Peyer's patch (tissue), 4 donors: ENCODE measurements at places on chromosomes 7 and 10.
A peak's percentile ranks its signal among the peaks of the same experiment; 100 is the strongest.

- DNase-seq, result no peak
These were observed 81.0 kb downstream of the TMEM270 start for GRCh38 chr7:73941836-73942551.

- no peak for DNase-seq
These were observed 37.7 kb downstream of the RABGEF1 start for GRCh38 chr7:66778201-66778600.

- peak; percentile 30 for DNase-seq
These were observed 31.7 kb upstream of the SYPL1 start for GRCh38 chr7:106143711-106144337.

- no peak for DNase-seq
These were observed 11.2 kb upstream of the CXCL12 start for GRCh38 chr10:44395902-44396670.

DNA sequence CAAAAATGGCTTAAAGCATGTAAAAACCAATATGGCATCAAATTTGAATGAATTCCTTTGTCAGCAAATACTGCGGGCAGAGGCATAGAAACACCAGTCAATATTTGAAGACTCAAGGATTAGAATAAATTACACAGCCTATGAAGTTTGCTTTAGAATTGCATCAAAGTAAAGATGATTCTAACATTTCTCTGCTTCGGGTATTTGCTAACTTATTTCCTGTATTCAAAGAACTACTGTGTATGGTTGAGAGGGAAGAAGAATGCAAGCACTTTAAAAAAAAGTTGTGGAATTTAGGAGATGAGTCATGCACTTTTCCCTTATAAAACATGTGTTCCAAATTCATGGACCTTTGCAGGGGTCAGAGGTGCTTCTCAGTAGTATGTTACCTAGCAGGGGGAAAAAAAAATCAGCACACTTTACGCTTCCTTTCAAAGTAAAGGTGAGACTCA, 90.1 kb downstream of the PIP4K2A start:
- no peak for DNase-seq

DNA sequence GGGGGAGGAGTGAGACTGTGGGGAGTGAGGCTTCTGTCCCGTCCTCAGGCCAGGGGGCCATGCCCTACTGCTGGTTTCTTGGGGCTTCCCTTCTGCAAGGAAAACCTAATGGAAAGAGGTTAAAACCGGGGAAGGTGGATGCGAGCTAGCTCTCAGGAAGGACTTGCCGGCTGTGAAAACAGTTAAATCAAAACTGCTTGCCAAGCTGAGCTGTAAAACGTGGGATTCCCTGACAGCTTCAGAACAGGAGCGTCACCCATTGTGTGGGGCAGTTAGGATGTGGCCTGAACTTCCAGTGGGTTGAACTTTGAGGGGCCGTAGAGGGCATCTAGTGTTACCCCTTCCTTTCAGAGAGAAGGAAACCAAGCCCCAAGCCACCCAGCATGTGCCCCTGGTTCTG, 13.1 kb downstream of the TSPAN15 start:
- no peak for DNase-seq

GRCh38 chr10:76297780-76298281, 866.4 kb downstream of the LRMDA start:
- no peak for DNase-seq

DNA sequence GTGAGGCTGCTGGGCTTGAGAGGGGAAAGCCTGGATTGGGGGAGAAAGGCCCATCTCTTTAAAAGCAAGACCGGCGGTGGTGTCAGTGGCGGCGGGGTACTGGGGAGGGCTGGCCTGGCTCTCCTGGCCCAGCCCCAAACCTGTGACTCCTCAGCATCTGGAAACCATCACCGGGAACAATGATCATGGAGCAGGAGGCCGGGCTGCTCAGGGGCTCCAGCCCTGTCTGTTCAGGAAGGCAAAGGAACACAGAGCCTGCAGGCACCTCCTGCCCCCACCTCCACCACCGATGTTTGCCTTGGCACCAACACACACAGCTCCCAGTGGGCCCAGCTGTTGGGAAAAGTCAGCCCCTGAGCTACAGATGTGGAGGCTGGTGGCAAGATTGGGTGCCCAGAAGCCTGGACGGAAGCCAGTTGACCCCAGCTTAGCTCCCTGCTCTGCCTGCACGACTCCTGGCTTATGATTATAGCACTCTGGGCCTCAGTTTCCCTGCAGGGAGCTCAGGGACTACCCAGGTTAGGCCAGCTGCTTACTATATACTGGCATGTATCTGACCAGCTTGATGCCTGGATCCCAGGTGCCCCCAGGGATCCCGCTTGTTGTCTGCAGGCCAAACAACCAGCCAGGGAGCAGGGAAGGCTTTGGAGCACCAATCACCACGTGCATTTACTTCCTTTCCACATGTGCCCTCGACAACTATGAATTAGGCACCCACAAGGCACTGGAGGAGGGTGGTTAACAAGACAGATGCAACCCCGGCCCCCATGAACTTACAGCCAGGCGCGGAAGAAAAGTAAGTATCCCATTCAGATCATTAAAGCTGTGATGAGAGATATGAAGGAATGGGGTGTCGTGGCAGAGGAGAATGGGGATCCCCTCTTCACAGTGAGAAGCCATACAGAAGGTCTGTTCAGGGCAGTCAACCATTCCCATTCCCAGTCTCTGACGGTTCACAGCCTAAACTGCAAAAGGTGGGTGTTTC, 37.3 kb downstream of the ZCCHC24 start:
- DNase-seq, result no peak

DNA sequence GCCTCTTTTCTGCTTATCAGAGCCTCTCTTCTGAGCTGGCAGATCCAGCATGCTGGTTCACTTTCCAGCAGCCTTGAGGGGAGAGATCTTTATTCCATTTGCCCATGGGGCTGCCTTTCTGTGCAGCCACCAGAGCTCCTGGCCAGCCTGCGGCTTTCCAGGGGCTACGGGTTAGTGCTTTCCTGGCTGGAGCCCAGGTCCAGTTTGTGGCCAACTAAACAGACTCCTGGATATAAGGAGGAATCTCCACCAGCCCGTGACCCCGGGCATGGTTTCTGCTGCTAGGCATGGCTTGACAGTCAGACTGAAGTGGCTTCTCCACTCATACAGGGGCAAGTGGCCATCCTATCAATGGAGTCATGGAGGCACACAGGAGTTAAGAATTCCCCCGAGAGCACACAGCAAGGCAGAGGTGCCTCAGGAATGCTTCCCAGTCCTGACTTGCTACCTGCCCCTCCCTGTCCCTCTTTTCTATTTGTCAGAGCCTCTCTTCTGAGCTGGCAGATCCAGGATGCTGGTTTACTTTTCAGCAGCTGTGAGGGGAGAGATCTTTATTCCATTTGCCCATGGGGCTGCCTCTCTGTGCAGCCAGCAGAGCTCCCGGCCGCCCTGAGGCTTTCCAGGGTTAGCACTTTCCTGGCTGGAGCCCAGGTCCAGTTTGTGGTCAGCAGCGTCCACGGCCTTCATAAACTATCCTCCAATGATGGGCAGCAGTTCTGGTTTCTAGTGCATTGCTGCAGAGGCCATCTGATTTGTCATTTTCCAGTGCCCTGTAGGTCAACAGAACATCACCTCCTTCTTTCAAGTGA, 35.9 kb downstream of the TSPAN15 start:
- no peak for DNase-seq

DNA sequence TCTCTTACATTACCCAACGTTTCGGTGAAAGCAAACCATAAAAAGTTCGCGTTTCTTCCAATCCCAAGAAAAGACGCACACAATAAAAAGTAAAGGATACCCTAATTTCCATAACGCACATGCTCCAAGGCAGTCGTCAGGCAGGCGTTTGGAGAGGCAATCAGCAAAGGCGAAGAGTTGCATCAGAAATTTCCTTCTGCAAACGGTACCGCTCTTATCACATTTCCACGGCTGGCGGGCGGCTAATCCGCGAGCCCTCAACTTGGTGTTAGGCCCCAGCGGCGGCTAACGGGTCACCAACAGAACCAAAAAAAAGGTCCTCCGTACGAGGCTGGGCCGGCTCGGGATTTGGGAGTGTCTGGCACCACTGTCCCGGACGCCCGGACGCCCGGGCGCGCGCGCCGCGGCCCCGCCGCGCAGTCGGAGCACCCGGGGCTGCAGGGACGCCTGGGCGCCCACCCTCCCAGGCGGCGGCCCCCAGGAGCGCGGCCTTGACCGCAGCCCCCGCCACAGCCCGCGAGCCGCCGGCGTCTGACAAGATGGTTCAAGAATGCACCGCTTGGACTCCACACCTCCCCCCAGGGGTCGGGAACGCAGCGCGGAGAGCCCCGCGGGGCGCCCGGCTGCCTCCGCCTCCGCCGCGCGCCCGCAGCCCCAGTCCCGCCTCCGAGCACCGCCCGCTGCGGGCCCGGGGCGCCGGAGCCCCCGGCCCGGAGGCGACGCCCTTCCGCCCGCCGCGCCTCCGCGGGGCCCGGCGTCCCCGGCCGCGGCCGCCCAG, 9.8 kb upstream of the GRB10 start:
- no peak for DNase-seq

DNA sequence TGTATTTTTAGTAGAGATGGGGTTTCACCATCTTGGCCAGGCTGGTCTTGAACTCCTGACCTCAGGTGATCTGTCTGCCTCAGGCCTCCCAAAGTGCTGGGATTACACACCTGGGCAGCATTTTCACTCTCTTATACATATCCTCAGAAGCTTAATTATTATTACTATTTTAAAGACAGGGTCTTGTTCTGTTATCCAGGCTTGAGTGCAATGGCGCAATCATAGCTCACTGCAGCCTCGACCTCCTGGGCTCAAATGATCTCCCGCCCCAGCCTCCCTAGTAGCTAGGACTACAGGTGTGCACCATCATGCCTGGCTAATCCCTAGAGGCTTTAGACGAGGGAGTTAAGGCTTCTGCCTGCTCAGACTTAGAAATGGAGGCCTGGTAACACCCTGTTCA, 26.3 kb downstream of the UNC5B start:
- no peak for DNase-seq

GRCh38 chr10:121080281-121080891, 229.2 kb downstream of the WDR11 start:
- DNase-seq, result peak; percentile 66

DNA sequence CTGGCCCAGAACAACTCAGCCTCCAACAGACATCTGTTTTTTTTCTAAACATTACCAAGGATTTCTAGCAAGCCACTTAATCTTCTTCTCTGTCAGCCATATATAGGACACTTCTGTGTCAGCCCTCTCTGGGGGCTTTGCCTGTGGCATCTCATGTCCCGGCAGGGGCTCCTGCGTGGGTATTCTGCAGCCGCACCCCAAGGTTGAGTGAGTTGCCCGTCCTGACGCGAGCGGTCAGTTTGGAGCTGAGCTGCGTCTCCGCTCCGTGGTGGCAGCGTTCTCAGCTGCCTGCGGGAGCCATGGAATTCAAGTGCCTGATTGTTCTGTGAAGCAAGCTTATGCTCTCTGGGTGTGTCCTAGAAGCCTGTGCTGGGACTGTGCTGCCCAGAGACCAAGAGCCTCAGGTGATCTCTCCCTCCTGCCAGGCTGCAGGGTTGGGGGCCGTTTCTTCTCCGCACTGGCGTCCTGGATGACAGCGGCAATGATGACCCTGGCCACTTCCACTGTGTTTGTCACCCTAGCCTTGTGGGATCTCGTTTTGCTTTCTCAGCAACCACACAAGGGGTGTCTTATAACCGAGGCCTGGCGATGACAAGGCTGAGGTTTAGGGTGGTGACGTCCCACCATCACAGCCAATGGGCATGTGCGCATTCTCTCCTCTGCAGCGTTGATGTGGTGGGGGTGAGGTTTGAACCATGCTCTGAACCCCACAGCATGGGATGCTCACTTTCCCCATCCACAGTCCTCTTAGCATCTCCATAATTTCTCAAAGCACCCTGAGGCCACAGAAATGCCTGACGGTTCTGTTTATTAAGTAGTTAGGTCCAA, 612.6 kb upstream of the FOXK1 start:
- no peak for DNase-seq
